ENCODE measurements at places on chromosomes 16 and 17.
A peak's percentile ranks its signal among the peaks of the same experiment; 100 is the strongest.

- no peak for DNase-seq
- no peaks in the 10 kb centered on the region for H3K4me1 ChIP-seq
- H3K27ac ChIP-seq: no peak overlapping the region
- H3K27me3 ChIP-seq: no peaks in the 10 kb centered on the region
Observed at GRCh38 chr16:79097771-79098170, 502.8 kb downstream of the MAF start.

- DNase-seq: peak; percentile 91
- H3K27ac ChIP-seq: peak overlapping the region; percentile 88
- H3K4me3 ChIP-seq: no peak overlapping the region
- H3K4me1 ChIP-seq: peaks cover 14% of the 10 kb centered on the region
- no peaks in the 10 kb centered on the region for H3K27me3 ChIP-seq
Observed at GRCh38 chr17:41404024-41404671, 6.7 kb upstream of the KRT31 start.

GRCh38 chr16:67893743-67894399 lies 817 bp downstream of the PSKH1 start:
- H3K36me3 ChIP-seq: no peaks in the 10 kb centered on the region
- H3K4me3 ChIP-seq: peak overlapping the region; percentile 96

GRCh38 chr17:55437159-55437605 lies 15.5 kb upstream of the MMD start:
- no peaks in the 10 kb centered on the region for H3K4me1 ChIP-seq
- no peak overlapping the region for H3K27ac ChIP-seq
- H3K36me3 ChIP-seq: no peaks in the 10 kb centered on the region

DNA sequence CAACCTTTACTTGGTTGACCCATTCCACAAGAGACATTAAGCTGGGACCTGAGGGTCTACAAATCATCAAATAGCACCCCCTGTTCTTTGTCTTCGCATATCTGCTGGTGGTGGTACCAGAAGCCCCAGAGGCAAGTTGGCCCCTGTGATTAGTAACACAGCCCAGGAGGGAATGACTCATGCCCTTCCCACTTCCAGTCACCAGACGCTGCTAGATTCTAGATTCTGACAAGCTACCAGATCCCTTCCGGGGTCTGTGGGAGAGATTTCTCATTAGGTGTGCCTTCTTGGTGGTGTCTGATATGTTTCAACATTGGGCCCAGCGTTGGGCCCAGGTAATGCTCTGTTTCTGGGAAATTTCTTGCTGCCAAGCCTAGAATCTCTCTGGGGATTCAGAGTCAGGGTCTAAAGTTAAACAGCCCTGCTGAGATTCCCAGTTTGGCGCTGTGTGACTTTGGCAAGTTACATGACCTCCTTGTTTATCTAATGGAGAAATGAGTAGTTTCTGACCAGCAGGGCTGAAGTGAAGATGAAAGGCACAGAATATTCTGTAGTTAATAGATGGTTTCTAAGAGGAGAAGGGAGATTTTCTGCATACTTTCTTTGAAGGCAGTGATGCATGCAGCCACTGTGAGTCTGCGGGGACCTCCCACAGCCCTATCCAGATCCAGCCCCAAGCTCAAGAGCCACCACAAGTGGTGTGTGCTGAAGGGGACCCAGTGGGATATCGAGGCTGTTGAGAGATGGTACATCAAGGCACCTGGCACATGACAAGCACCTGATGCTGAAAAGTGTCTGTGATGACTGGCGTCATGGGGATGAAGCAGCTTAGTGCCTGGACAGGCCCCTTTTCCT lies 3.9 kb downstream of the TRPV2 start:
- DNase-seq: no peak
- H3K27me3 ChIP-seq: no peaks in the 10 kb centered on the region
- peak overlapping the region; percentile 82 for H3K27ac ChIP-seq
- H3K4me1 ChIP-seq: no peaks in the 10 kb centered on the region

- H3K4me1 ChIP-seq: peaks cover 21% of the 10 kb centered on the region
- H3K27ac ChIP-seq: peak overlapping the region; percentile 90
- DNase-seq: no peak
- no peaks in the 10 kb centered on the region for H3K27me3 ChIP-seq
- no peaks in the 10 kb centered on the region for H3K36me3 ChIP-seq
Observed at GRCh38 chr17:1491443-1492248, 840 bp downstream of the MYO1C start.

- H3K27me3 ChIP-seq: no peaks in the 10 kb centered on the region
- no peaks in the 10 kb centered on the region for H3K36me3 ChIP-seq
- no peaks in the 10 kb centered on the region for H3K4me1 ChIP-seq
- H3K4me3 ChIP-seq: no peak overlapping the region
- no peak overlapping the region for H3K27ac ChIP-seq
Observed at GRCh38 chr16:31224092-31224955, 7.4 kb upstream of the PYDC1 start.

Data from breast epithelium (tissue), 4 donors.